NCI-H82 (cell line): ENCODE measurements at places on chromosomes 5 and 9.
A peak's percentile ranks its signal among the peaks of the same experiment; 100 is the strongest.

- no peak for DNase-seq
Observed at GRCh38 chr9:71910650-71911060, 338 bp downstream of the ABHD17B start.

DNA sequence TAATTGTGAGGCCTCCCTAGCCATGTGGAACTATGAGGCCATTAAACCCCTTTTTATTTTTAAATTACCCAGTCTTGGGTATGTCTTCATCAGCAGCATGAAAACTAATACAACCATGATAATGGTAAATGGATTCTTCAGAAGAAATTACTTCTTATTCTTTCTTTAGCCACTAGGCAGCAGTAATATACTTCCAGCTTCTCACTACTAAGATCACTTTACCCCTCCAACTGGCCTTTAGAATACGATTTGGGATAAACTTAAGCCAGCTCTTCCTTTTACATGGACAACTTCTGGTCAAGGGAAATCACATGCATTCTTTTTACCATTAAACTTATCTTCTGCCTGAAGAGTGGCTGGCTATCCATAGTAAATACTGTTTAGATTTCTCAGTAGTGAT is 355.4 kb downstream of the MAN2A1 start:
- no peak for DNase-seq

GRCh38 chr5:81749561-81750307 is 1.2 kb downstream of the SSBP2 start:
- DNase-seq = peak; percentile 37

DNA sequence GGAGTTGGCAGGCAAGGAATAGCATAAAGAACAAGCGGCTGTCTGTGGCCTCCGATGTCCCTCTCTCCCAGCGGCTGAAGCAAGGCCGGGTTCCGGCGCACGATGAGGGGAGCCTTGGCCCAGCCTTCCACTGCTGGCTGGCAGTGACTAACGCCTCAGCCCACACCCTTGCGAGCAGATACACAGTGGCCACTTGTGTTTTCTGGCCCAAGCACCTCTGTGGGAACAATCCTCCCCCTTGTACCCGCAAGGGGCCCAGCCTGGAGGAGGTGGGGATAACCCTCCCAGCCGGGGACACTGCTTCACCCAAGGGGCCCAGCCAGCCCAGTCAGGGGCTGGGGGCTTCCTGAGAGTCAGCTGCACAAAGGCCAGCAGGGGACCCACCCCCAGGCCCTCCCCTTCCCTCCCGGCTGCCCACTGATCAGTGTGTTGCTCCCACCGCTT is 23.2 kb downstream of the STK10 start:
- no peak for DNase-seq

DNA sequence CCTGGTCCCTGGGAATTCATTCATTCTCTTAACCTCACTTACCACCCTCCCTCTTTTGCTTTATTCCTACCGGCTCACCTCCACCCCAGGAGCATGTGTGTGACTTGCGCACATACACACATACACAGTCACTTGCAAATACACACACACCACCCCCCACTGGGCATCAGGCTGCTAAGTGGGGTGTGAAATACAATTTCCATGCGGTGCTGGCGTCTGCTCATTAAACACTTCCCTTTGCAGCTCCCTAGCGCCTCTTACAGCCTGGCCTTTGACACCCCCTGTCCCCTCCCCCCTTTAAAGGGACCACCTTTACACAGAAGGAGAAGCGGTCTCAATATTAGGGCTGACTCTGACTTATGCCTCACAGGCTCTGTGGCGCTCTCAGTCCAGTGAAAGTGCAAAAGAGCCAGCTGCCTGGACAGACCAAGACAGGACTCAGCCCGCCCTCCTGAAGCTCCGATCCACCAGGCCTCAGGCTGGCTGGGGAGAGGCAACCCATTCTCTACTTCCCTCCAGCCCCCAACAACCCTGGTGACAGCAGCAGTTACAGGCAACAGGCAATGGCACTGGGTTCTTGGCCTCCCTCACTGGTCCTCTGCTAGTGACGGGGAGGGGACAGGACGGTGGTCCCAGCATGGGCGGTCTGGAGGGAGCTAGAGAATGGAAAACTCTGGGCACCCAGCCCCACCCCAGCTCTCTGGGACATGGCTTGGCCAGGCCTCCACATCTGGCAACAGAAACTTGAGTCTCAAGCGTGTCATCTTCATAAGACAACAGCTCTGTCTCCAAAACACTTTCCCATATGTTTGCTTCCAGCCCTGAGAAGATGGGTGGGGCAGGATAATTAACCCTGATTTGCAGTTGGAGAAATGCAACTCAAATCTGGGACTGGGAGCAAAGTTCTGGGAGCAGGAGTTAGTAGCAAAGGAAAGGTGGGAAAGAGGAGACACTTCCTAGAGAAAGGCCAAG is 12.0 kb downstream of the ENHO start:
- no peak for DNase-seq

DNA sequence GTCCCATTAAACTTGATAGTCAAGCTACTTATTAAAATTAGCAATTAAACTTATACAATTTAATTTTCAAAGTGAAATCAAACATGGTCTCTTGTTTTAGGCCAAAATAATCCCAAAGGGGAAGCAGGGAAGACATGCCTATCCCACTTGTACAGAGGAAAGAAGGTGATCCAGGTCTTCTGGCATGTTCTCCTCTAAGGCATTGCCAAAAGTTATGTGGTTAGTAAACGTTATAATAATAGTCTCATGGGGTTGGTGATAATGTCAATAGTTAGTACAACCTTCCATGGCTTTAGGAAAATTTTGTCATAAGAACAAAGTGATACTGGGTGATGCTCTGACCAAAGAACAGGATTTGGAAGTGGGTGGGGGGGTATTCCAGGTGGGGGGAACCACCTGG is 52.8 kb downstream of the ROR2 start:
- no peak for DNase-seq

DNA sequence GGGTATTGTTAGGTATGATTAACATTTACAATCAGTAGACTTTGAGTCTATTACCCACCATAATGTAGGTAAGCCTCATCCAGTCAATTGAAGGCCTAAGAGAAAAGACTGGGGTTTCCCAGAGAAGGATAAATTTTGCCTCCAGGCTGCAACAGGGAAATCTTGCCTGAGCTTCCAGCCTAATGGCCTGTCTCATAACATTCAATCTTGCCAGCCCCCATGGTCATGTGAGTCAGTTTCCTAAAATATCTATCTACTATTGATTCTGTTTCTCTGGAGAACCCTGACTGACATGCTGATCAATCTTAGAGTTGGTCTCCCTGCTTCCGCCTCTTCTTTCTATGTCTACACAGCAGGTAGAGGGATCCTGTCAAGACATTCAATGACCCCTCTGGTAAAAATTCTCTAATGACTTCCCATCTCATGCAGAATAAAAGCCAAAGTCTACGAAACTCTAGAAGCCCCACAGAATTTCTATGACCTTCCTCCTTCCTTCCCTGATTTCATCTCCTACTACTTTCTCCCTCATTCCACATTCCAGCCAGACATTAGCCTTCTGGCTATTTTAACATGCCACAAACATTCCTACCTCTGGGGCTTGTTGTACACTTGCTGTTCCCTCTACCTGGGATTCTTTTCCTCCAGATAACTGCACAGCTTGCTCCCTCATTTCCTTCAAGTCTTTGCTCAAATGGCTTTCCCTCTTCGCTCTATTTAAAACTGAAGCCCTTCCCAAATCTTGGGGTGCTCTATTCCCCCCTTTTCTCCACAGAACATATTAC is 60.2 kb downstream of the FBXW11 start:
- no peak for DNase-seq

DNA sequence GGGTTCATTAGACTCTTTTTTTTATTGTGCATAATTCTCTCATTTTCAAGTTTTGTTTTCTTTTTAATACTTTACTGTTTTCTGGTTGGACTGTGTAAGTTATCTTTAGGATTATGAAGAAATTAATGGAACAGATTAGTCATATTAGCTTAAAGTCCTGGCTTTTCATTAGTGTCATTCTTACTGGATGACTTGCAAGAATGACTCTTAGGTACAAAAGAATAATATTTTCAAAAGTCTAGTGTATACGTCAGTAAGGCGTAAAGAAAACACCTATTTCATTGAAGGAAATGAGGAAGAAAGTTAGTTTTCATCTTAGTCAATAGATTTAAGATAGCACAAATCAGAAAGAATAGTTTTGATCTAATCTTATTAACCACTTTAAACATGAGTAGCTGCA is 20.4 kb downstream of the UHRF2 start:
- no peak for DNase-seq

DNA sequence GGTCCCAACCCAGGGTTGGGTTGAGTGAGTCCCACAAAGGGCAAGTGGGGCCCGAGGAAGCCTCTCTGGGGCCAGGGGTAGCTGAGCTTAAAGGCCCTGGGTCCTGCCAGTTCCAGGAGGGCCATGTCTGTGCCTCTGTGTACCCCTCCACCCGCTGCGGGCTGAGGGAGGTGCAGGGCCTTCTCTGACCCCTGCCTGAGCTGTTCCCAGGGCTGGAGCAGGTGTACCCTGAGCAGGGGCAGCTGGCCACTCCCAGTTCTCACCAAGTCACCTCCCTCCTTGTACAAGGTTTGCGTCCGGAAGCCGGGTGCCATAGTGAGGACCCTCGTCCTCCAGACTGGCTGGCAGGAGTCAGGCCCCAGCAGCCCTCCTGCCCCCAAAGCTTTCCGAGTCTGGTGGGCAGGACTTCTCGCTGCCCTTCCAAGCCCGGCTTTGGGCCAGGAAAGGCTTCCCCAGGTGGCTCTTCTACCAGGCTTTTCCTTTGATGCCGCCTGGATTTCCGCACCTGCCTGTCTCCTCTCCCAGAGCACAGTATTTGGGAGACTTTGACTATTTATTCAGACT is 9.2 kb upstream of the ENDOG start:
- no peak for DNase-seq

GRCh38 chr5:31738199-31738598 is 99.3 kb downstream of the PDZD2 start:
- no peak for DNase-seq

- DNase-seq = no peak
Observed at GRCh38 chr5:83539463-83539790, 67.9 kb downstream of the VCAN start.

- no peak for DNase-seq
Observed at GRCh38 chr5:141441571-141442170, 11.4 kb downstream of the PCDHGA12 start.

- no peak for DNase-seq
Observed at GRCh38 chr5:7662289-7662688, 188.6 kb downstream of the CFAP90 start.

- no peak for DNase-seq
Observed at GRCh38 chr5:153520952-153521351, 30.5 kb downstream of the GRIA1 start.

DNA sequence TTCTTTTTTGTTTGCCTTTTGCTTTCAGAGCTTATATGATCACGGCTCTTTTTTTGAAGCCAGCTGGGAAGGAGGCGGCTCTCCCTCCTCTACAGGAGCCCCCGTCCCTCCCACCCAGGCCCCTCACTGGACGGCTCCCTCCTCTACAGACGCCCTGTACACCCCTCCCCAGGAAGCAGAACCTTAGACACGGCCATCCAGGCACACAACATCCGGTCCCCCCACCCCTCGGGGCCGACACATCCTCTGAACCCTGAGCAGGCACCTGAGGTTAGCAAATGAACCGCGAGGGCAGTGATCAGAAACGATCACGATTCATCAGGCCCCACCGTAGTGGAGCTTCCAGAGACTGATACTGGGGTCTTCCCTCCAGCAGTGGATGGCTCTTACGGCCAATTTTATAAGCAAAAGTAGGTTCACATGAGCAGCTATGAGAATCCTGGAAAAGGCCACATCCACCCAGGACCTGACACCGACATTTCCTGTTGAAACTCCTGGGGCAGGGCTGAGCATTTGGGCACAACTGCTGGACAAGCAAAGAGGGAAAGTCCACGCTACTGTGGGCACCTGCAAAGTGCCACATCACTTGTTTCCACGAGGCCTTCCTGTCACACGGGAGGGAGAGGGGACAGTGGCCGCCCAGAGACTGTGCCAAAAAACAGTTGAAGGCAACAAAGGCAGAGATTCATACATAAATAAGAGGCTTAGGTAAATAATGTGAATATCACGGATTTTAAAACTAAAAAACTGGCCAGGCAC is 78.9 kb downstream of the SEMA4D start:
- DNase-seq = no peak

DNA sequence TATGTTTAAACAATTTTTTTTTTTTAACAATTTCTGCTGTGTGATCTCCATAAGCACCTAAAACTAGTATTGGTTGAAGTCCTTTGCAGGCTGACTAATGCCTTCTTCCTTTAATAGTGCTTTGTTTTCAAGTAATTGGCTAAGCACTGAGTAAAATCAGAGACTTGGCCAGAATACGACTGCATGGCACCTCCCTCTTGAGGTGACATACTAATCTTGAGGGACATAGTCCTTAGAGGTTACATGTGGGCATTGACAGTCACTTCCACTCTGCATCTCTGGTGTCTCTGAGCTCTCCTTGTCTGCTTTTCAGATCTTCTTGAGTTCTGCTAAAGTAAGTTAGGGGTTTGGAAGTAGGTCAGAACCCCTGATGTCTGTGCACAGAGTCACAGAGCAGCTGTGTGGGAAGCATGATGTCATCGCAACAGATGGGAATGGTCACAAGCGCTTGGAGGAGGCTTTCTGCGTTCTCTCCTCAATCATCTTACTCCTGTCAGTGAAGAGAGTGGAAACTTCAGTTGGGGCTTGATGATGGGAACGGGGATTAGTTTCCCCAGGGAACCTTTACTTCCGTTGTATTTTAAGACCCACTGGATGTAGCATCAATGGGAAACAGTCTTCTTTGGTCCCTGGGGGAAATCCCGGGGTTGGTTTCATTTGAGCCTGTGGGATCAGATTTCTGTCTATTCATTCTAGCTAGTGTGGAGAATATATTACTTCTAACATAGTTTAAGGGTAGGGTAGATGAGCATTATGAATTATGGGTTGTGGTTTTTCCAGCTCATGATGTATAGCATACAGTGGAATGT is 136.9 kb downstream of the ARHGAP26 start:
- peak; percentile 86 for DNase-seq

GRCh38 chr5:127176769-127177168 is 103.5 kb upstream of the C5orf63 start:
- DNase-seq = no peak

GRCh38 chr9:73577848-73578247 is 426.2 kb downstream of the ANXA1 start:
- DNase-seq = peak; percentile 81

DNA sequence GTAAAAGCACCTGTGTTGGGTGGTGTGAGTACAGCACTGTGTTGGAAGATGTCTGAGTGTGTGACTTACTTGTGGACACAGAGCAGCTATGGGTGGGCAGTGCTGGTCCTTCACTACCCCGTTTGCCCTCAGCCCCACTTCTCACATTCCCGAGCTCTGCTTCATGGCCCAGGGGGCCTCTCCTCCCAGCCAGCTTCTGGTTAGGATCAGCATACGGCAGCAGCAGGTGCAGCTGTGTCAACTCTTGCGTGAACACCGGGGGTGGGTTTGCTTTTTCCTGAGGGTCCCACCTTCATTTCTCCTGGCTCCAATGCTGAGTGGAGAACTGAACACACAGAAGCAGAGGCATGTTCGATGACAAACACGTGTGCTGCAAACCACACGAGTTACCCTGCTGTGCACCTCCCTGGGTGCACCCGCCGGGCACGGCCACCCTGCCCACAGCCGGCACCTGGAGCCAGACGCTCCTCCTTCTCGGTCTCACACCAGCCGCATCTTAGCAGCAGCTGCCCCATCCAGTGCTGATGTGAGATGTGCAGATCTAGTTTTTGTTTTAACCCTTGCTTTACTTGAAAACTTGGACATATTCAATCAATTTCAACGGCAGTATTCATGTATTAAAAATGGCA is 14.9 kb upstream of the SLC6A3 start:
- DNase-seq = no peak
